ENCODE measurements at places on chromosomes 1 and 21.

DNA sequence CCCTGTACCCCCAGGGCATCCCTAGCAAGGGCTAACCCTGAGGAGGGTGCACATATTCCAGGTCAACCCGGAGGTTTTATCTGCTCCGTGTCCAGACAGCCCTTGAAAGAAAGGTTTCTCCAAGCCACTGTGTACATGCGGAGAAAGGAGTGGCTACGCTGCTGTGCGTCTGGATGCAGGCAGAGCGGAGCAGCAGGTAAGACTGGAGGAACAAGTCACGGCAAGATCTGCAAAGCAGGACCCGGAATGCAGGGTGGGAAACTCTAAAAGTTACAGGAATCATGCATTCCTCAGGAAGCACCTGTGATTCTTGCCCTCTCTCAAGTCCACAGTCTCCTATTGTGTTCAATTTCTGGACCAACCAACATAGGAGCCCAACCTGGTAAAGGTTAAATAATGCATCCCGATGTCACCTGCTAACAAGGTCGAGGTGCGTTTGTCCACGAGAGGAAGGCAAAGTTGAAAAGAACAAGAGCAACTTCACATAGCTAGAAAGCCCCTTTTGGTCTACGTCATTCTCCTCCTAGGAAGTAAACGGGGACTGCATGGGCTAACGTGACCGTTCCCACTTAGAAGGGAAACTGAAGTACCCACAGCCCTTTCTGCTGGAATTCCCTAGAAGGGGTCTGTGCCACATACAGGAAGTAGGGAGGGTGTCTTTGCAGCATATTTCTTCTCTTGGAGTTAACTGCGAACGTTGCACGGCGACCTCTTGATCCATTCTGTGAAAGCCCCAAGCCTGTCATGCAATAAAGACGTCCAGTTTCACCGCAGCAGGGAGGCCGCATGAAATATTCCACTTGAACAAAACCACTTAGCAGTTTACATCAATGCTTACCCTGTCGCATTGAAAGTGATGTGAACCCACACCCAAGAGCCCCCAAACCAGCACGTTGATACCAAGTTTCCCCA lies 5.8 kb downstream of the TIAM1 start:
- DNase-seq, result no peak

GRCh38 chr1:36096500-36097432 lies 8.1 kb downstream of the ADPRS start:
- DNase-seq, result no peak

DNA sequence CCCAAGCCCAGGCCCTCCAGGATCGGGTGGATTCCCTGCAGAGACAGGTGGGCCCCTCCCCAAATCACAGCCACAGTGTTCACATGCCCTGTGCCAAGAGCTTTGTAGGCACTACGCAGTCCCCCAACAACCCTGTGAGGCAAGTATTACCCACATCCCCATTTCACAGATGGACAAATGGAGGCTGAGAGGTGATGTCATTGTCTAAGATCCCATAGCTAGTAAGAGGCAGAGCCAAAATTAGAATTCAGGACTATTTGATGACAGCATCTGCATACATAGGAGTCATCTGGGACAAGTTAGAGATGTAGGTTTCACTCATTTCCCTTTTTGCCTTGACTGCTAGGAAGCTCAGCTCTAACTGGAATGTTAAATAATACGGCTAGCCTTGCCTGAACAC lies 12.0 kb downstream of the MFAP2 start:
- no peak for DNase-seq

DNA sequence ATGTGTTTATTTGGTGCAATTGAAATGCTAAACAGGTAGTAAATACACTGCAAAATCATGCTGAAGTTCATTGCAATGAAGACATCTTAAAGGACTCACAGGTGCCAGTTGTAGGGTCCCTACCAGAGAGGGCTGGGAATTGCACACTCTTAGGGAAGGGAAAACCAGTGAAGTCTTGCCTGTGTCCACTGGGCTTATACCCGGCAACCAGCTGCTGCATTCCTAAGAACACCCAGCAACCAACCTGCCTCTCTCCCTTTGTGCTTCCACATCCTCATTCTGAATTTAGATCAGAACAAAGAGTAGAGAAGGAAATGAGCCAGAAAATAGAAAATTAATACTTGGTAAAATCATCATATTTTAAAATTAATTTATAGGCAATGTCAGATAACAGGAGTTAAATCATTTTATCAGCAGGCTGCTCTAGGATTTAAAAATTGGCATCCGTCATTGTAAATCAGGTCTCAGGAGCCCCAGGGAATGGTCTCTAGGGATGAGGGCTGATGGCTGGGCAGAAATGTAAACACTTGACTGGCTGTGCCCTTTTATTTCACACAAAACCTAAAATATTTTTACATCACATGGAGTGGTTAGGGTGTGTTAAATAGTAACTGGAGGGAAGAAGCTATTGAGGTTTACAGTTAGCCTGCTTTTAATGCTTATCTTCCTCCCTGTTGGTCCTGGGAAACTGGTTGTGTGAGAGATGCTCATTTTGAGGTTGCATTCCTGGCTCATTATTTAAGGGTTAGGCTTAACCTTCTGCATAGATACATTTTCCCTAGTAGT lies 31.3 kb downstream of the PTGFRN start:
- DNase-seq, result no peak

DNA sequence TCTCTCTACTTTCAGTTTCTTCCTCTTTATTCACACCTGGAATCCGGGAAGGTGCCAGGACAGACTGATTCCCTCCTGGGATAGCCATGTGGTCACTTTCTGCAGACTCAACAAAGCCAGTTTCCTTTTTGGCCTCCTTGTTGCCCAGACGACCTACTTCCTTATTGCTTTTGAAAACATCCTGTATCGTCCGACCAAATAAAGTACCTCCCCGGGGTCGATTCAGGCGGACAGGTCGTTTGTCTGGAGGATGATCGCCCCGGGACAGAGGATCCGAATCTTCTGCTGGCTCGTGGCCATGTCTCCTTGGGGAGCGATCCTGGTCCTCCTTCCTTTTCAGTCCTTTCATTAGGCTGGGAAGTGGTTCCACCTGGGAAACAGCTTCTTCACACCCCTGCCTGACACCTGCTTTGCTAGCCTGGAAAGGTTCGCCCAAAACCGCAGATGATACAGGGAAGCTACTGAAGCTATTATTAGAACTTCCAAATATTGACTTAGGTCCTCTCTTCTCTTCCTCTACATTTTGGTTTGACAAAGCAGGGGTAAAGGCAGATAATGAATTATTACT lies 1.2 kb downstream of the MCM3AP start:
- no peak for DNase-seq

GRCh38 chr1:94433866-94434265 lies 15.7 kb downstream of the ABCD3 start:
- no peak for DNase-seq

GRCh38 chr1:42756956-42757891 lies 9.6 kb downstream of the P3H1 start:
- DNase-seq, result no peak

- no peak for DNase-seq
Measured at GRCh38 chr1:37931102-37931360, 15.8 kb downstream of the INPP5B start.

- DNase-seq, result peak; percentile 69
Measured at GRCh38 chr1:175146529-175147213, 45.9 kb downstream of the KIAA0040 start.

GRCh38 chr1:77556045-77556444 lies 126.4 kb downstream of the ZZZ3 start:
- no peak for DNase-seq

DNA sequence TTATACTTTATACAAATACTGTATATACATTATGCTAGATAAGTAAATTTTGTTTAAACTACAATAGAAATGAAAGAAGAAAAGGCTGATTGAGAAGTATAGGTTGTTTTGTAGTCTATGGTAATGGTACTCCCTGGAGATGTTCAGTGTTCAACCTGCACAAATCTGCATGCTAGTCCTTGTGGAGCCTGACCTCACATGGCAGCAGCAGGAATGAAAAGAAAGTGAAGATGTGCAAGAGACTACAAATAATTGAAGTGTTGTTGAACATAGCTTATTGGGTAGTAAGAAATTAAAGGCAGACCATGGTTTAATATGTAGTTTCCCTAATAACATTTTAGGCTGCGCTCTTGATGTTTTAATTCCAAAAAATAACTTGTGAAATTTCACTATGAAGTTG lies 201.2 kb downstream of the TGFB2 start:
- DNase-seq, result no peak
